ENCODE measurements at places on chromosomes 3 and 15. TPM values are rescaled to one million over a fixed set of nuclear protein-coding genes. Genes with fewer than 3 reads are reported as not detected.

TMEM207 gene
- total RNA-seq = not detected

CTSH gene
- total RNA-seq = 23.4 TPM

ENTPD3 gene
- total RNA-seq = not detected

PLCL2 gene
- 3.6 TPM for total RNA-seq

IL17RD gene
- total RNA-seq = 2.3 TPM

AHSG gene
- not detected for total RNA-seq

CYP11A1 gene
- total RNA-seq = not detected

MKRN2OS gene
- not detected for total RNA-seq

ZBED2 gene
- total RNA-seq = 0.39 TPM

PLS1 gene
- 0.96 TPM for total RNA-seq

FBXO40 gene
- not detected for total RNA-seq

SEMA3F gene
- 12.4 TPM for total RNA-seq

ANKRD34C gene
- not detected for total RNA-seq

ISLR gene
- 64.9 TPM for total RNA-seq

WDR76 gene
- 15.8 TPM for total RNA-seq

LIPC gene
- not detected for total RNA-seq

TMEM212 gene
- not detected for total RNA-seq

CLRN1 gene
- total RNA-seq = not detected

CHDH gene
- under 0.01 TPM for total RNA-seq

RMDN3 gene
- 21.7 TPM for total RNA-seq

SH2D7 gene
- not detected for total RNA-seq

DAZL gene
- total RNA-seq = not detected

STRIT1 gene
- not detected for total RNA-seq

All from epithelial cell of alveolus of lung (primary cell).